ENCODE measurements at places on chromosomes 2 and 18. TPM values are rescaled to one million over a fixed set of nuclear protein-coding genes. Genes with fewer than 3 reads are reported as not detected.

Gene KCNE4
- not detected for total RNA-seq

Gene EN1
- not detected for total RNA-seq

Gene DPYSL5
- not detected for total RNA-seq

Gene PLGLB1
- 7.9 TPM for total RNA-seq

Gene CNGA3
- total RNA-seq, result not detected

Gene DCDC2C
- not detected for total RNA-seq

Gene CFAP221
- total RNA-seq, result not detected

Gene DSG4
- not detected for total RNA-seq

Gene TLX2
- 0.69 TPM for total RNA-seq

Gene C1QL2
- total RNA-seq, result not detected

Gene CXCR4
- 293 TPM for total RNA-seq

Gene RNF152
- 0.17 TPM for total RNA-seq

Gene PLCD4
- 0.54 TPM for total RNA-seq

Gene IL1RL2
- not detected for total RNA-seq

Gene IL1RL1
- total RNA-seq, result not detected

Gene RESP18
- not detected for total RNA-seq

Gene DNER
- not detected for total RNA-seq

Gene KATNAL2
- total RNA-seq, result 0.58 TPM

Gene KLHL29
- 1.7 TPM for total RNA-seq

Gene DYNAP
- total RNA-seq, result not detected

Gene RTP5
- total RNA-seq, result 0.53 TPM

Gene B3GNT7
- 0.42 TPM for total RNA-seq

Gene UGT1A3
- not detected for total RNA-seq

Gene GPBAR1
- total RNA-seq, result 0.71 TPM

Gene SERPINB7
- total RNA-seq, result not detected

Gene SLC11A1
- 1.6 TPM for total RNA-seq

Gene COL5A2
- total RNA-seq, result 2.3 TPM
